ENCODE measurements at places on chromosomes 16 and 17. TPM values are rescaled to one million over a fixed set of nuclear protein-coding genes. Genes with fewer than 3 reads are reported as not detected.

Gene KCNJ2
- not detected for total RNA-seq

DNA sequence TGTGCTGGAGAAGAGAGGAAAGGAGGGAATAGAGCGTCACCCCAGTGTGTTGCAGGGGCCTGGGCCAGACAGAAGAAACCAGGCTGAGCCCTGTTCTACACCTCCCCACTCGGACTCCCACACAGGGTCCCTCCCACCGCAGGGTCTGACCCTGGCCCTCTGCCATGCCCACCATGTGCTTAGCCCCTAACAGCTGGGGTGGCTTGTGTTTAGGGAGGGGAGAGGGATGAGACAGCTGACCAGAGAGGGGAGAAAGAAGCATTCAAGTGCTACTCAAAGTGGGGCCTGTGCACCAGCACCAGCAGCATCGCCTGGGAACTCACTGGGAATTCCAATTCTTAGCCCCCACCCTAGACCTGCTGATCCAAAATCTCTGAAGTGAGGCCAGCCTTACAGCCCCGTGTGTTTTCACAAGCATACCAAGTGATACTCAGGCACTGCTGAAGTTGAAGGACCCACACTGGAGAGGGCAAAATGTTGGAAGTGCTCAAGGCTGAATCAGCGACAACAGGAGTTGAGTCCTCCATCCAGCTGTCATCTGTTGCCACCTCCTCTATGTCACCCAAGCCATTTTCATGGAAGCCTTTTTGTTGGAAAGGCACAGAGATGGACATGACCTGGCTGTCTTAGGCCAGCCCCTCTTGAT lies 47.0 kb downstream of the FZD2 start:
- DNase-seq = no peak

DNA sequence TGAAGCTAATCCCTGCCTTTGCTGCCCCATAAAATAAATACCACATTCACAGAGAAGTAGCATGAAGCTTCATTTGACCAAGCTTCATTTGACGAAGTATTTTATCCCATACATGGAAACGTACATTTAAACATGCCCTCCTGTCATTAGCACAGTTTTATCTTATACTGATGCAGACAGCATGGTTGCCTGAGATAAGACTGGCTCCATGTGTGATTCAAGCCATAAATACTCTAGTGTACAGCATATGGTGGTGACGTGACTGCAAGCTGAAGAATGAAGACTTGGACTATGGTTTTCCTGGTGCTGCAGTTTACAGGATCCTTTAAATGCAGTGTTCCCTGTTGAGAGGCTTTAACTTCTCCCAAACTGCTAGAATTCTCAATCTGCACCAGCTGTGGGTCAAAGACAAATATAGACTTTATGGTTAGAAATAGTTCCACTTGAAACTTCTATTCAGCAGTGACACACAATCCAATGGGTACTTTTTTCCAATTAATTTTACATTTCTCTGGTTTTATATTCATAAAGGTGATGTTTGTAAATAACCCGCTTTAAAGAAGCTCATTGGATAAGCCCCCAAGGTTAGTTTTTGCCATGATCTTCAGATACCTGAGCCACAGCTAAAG lies 64.9 kb downstream of the CYB561 start:
- no peak for DNase-seq

Gene HOXB13
- total RNA-seq = 1.2 TPM

DNA sequence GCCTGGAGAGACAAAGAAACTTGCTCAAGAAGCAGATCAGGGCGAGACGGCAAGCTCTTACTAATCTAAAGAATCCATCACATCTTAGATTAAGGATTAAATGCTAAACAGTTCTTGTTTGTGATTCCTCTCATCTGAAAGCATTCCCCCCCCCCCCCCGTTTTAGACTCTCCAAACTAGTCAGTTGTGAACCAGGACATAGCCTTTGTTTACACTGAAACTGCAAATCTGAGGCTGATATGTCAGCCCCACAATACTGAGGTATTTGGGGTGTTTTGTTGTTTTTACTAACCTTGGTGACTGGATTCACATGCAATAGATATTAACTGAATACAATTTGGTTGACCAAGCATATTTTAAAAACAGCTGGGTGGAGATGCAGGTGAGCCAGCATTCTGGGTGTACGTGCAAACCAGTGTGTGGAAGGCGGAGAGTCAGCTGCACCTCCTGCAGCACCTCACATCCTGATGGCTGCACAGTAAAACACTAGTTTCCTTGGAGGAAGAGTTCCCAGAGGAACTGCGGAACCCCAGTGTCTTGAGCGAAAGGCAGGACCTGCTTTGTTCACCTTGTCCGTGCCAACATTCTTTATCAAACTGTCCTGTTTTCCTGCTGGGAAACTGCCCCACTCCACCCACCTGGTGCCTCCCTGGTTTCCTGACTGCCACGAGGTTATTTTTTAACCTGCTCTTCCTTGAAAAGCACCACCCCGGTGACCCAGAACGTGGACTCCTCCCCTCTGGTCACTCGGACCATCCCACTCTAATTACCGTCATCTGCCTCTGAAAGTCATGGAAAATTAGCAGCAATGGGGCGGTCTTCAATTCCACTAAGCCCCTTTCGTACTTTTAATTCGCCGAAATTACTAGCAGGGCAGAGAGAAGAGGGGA lies 1.2 kb upstream of the YPEL2 start:
- no peak for DNase-seq

DNA sequence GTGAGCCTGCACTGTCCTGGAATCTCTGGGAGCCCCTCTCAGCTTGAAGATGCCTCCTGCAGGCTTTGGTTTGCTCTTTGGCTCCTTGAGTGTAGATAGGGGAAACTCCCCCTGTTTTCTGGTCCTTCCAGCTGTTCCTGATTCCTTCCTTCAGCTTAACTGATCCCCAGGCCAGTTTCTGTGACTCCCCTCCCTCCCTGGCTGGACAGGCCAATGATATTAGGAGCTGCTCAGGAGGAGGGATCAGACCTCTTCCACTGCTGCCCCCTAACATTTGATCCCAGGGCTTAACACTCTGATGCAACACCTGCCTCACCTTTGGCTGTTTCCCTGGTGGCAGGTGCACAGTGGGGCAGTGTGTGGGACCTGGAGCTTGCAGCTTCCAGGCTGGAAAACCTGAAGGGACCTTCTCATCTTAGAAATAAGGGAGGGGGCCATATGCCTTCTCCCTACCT lies at the start of gene TAC4:
Gene TAC4 (minus strand): TSS at position 51 of the 455 bp plus-strand sequence. CDS start 52 bp downstream, outside the sequence.
- DNase-seq = no peak

Gene HOXB2
- 30.6 TPM for total RNA-seq

GRCh38 chr17:37818689-37819088 lies 73.8 kb upstream of the HNF1B start:
- DNase-seq = peak; percentile 90

- no peak for DNase-seq
Observed at GRCh38 chr17:1996800-1997288, 28.3 kb downstream of the RTN4RL1 start.

Gene OR3A3
- not detected for total RNA-seq

DNA sequence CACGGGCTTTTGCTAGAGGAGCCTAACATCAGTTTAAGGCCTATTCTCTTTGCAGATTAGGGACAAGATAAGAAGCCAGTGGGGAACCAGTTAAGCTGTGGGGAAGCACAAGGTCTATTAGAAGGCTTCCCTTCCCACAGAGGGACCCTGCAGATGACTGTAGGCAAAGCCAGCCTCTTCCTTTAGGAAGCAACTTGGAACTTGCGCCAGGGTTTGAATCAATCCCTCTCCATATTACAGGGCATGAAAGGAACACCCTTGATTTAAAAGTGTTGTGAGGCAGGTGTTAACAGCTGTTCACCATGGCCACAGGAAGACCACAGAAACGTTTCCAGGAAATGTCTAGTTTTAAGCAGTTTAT lies 77.3 kb downstream of the RPTOR start:
- no peak for DNase-seq

Gene SLC16A11
- total RNA-seq = not detected

Gene NLGN2
- 12.3 TPM for total RNA-seq

DNA sequence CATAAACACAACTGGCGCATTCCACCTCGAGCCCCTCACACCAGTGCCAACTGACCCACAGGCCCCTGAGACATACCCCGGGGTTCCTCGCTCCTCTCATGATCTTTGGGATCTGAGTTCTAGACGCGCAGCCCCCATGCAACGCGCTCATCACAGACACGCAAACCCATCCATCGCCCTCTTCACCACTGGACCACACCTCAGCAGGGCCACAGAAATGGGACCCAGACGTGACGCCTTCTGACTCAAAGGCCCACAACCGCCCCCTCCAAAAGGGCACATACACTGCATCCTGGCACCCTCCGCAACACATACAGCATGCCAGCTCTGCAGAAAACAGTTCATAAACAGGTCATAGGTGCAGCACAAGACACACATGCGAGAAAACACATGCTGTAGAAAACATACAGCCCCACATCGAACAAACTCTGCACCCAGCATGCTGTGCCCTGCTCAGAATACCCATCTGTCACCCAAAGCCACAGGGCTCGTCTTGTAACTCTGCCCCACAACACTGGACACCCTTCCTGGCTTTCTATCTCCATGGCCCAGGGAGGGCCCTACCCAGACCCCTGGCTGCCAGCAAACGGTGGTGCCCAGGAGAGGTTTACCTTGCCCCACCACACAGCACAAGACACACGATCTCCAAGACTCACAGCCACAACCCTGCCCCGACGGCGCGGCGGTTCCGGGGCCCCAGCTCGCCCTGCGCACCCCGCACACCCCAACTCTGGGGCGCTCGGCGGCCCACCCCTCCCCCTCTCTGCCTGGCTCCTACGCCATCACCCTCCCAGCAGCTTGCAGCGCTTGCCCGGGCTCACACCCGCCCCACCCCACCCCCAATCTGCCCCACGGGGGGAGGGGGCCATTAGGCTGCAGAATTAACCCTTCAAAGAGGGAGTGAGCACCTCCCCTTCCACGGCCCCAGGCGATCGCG lies 887 bp downstream of the ZBTB4 start:
- DNase-seq = peak; percentile 41

Gene CLDN7
- 1.2 TPM for total RNA-seq

DNA sequence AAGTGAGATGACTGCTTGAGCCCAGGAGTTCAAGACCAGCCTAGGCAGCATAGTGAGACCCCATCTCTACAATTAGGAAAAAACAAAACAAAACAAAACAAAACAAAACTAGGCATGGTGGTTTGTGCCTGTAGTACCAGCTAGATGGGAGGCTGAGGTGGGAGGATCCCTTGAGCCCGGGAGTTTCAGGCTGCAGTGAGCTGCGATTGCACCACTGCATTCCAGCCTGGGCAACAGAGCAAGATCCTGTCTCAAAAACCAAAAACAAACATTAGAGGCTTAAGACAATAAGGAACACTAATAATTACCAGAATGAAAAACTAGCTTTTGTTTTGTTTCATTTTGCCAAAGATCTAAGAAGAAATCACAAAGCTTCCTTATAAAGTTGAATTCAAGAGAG lies 69.2 kb downstream of the GPRC5B start:
- DNase-seq = no peak

Gene KRT27
- not detected for total RNA-seq
